ENCODE measurements at places on chromosomes 2 and 18. TPM values are rescaled to one million over a fixed set of nuclear protein-coding genes. Genes with fewer than 3 reads are reported as not detected.
A peak's percentile ranks its signal among the peaks of the same experiment; 100 is the strongest.

DNA sequence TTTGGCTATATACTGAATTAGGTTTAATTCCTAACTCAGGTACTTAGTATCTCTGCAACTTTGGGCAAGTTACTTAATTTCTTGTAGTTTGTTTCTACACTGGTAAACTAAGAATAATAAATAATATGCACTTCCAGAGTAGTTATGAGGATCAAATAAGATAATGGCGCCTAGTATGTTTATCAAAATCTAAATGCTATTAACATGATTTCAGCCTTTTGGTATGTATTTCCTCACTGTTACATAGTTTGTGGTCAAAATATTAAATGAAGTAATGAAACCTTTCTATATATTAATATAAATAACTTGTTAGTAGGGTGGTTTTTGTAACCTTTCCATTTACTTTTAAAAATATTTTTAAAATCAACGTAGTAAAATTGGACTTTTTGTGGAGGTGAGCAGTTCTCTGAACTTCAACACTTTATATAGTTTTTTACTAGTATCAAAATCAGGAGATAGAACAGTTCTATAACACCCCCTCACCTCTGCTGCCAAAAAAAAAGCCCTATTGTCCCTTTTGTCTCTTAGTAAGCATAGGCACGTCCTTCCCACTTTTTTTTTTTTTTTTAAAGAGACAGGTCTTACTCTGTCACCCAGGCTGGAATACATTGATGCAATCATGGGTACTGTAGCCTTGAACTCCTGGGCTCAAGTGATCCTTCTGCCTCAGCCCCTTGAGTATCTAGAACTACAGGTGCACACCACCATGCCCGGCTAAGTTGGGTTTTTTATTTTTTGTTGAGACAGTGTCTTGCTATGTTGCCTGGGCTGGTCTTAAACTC lies 44.8 kb downstream of the RAB3GAP1 start:
- DNase-seq: no peak

DNA sequence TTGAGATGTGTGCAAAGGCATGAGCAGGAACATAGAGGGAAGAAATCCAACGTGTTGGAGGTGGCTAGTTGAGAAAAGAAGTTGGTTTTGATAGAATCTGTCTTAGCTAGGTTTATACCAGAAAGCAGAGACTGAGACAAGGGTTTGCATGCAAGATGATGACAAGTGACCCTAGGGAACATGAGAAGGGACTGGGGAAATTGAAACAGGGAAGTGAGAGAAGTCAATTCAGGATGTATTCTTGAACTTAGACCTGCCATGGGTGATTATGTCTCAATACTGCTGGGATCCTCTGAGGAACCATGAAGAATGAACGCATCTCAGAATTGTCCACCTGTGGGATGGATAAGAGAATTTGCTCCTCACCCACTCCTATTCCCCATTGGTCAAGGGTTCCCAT lies 20.5 kb downstream of the IL36A start:
- DNase-seq: no peak

- no peak for DNase-seq
Measured at GRCh38 chr18:6311456-6312215, 103.1 kb downstream of the L3MBTL4 start.

DNA sequence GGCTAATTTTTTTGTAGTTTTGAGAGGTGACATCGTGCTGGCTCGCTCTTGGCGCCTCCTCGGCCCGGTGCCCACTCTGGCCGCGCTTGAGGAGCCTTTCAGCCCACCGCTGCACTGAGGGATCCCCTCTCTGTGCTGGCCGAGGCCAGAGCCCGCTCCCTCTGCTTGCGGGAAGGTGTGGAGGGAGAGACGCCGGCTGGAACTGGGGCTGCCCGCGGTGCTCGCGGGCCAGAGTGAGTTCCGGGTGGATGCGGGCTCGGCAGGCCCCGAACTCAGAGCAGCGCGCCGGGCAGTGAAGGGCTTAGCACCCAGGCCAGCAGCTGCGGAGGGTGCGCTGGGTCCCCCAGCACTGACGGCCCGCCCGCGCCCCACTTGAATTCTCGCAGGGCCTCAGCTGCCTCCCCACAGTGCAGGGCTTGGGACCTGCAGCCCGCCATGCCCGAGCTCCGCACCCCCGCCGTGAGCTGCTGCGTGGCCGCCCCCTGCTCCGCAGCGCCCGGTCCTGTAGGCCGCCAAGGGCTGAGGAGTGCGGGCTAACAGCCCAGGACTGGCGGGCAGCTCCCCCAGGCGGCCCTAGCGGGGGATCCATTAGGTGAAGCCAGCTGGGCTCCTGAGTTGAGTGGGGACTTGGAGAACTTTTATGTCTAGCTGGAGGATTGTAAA lies 113.2 kb upstream of the ZSWIM2 start:
- DNase-seq: no peak

GRCh38 chr2:161122772-161123530 lies 37.3 kb upstream of the TANK start:
- peak; percentile 86 for DNase-seq

DNA sequence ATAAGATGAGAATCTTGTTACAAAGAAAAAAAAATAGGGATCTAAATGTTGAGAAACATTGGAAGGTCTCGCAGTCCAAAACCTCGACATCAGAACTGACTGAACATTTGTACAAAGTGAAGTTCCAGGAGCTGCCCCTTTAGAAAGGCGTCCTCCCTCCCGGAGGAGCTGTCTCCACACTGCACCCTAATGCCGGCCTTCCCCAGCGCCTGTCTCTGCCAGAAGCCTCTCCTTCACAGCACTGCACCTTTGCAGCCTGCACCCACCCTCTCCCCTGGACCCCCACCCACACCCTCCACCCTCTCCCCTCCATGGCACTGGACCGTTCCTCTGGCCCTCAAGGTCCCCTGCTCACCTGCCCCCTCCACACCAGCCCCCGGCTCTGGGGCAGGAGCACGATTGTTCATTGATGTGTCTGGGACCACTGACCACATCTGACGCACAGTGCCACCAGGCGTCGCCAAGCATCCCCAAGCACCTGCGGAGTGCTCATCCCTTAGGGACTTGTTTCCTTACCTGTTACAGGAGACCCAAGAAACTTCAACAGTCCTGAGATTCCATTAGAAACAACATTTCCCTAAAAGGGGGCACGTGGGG lies 90.3 kb upstream of the SNTG2 start:
- DNase-seq: no peak

DNA sequence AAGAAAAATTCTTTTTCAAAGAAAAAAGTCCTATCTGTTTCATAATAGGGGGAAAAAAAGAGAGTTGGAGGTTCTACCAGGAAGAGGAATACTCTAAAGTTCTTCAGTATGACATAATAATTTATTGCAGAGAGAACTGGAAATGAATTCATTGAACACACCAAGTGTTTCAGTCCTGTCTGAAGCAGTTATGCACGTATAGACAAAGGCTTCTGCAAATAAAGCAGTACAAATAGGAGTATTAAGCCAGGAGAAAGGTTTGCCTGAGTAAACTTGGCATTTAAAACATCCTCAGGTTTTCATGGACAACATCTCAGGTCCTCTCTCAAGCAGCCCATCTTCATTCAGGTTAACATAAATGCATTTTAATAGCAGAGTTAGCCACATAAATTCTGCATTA lies 141.6 kb downstream of the CCDC148 start:
- DNase-seq: no peak

GRCh38 chr2:36411962-36412444 lies 56.4 kb downstream of the CRIM1 start:
- DNase-seq: no peak

GRCh38 chr2:5230855-5231254 lies 461.3 kb upstream of the SOX11 start:
- no peak for DNase-seq

DNA sequence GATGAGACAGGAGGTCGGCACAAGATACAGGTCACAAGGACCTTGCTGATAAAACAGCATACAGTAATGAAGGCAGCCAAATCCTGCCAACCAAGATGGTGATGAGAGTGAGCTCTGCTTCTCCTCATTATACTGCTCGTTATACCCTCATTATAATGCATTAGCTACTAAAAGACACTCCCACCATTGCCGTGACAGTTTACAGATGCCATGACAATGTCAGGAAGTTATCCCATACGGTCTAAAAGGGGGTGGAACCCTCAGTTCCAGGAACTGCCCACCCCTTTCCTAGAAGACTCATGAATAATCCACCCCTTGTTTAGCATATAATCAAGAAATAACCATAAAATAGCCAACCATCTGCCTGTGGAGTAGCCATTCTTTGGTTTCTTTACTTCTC lies 224.2 kb downstream of the RBM43 start:
- DNase-seq: no peak

- peak; percentile 19 for DNase-seq
Measured at GRCh38 chr2:219598308-219599078, 836 bp downstream of the STK11IP start.

- DNase-seq: no peak
Measured at GRCh38 chr2:213934560-213934959, 476.3 kb upstream of the VWC2L start.

- no peak for DNase-seq
Measured at GRCh38 chr18:48544661-48545415, 6.0 kb downstream of the CTIF start.

GRCh38 chr2:27021253-27022049 lies 11.3 kb upstream of the TMEM214 start:
- no peak for DNase-seq

GRCh38 chr2:200901459-200902072 lies 12.4 kb downstream of the NIF3L1 start:
- DNase-seq: peak; percentile 81

- DNase-seq: no peak
Measured at GRCh38 chr2:108354136-108354535, 23.6 kb upstream of the SULT1C4 start.

- no peak for DNase-seq
Measured at GRCh38 chr2:109231428-109231827, 102.4 kb downstream of the SH3RF3 start.

DNA sequence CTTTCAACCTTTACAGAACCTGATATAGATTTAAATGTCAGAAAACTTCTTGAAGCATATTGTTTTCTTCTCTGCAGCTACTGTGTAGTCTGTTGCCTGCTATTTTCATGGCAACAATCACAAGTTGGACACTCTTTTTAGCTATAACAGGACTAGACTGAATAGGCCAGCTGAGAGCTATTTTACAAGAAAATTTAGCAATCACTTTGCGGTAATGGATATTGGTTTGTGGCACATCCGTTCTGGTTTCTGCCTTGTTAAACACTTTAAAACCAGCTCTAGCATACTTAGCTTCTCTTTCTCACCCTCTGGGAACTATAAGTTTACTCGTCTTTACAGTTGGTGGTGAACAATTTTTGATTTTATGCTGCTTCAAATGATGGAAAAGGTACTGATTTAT lies 125.7 kb downstream of the MAP2 start:
- DNase-seq: no peak

DNA sequence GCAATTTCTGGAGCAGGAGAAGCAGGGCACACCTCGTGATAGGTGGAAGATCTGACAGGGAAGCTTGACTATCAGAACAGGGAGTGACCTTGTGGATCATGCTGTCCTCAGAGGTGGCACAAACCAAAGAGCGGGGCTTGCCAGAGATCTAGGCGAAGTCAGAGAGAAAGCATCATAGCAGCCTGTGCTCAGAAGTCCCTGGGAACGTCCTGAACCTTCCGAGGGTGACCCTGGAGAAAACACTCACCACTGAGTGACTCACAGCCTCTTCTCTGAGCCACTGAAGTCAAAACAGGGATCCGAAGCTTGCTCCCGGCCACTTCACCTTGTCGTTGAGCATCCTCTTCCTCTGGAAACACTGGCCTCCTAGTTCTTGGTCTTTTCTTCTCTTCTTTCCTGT lies 56.7 kb downstream of the IL1R2 start:
- no peak for DNase-seq

GRCh38 chr2:240427729-240428128 lies 7.7 kb upstream of the GPC1 start:
- DNase-seq: no peak

DNA sequence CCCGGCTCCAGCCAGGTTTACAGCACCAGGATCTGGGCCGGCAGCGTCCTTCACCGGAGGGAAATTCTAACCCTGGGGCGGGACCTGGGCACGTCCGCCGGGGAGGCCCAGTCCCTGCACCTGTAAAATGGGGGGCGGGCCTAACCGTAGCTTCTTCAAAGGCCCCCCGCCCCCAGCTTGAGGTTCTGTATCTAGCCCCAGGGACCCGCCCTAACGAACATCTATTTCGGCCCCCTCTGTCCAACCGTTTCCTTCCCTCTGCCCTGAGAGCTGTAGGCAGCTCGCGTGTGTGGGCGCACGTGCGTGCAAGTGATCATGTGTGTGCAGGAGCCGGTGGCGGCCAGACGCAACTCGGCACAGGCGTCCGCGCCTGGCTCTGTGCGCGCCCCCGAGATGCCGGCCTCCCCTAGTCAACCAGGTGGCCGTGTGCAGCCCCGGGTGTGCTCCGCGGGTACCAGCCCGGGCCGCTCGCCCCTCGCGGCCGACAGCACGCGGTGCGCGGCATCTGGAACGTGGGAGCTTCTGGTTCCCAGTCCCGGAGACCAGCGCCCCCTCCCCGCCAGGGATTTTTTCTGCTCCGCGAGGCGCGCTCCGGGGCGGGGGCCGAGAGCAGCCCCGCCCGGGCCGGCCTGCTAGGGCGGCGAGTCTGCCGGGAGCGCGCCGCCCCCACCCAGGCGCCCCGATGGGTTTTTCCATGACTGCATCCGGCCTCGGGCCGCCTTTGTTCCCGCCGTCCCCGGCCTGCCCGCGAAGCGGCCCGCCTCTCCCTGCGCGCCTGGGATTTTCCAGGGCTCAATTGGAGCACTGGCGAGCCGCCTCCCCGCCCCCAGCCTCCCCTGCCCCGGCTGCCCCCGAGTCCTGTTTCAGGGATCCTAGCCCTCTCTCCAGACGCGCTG lies 21.2 kb downstream of the TEX44 start:
- peak; percentile 85 for DNase-seq

DNA sequence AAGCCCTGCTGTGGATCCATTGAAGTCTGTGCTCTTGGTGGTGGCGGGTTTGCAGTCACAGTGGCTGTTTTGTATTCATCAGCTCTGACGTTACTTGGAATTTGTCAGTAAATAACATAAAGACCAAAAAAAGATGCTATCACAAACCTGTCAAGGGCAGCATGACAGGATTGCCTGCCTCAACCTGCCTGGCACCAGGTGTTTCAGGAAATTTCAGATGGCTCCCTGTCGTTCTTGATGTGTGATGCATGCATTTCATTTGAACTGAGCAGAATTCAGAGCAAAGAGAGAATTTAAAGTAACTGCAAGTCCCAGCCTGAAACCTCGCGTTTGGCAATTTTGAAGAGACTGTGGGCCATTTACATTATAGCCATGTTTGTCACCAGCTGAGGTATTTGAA lies 50.3 kb upstream of the EPC2 start:
- no peak for DNase-seq

GRCh38 chr18:35073186-35074105 lies 32.2 kb downstream of the MAPRE2 start:
- DNase-seq: no peak

Gene SGPP2
- 0.92 TPM for total RNA-seq

Gene UGT1A3
- total RNA-seq: not detected

Gene AP1S3
- 15.0 TPM for total RNA-seq

Gene COL4A3
- not detected for total RNA-seq

Gene ELOA2
- not detected for total RNA-seq

Gene ANO7
- 0.69 TPM for total RNA-seq

Gene ATP5F1A
- total RNA-seq: 878 TPM

Gene SPDYA
- 0.86 TPM for total RNA-seq

Gene CKAP2L
- 25.5 TPM for total RNA-seq

Gene XDH
- total RNA-seq: 0.97 TPM

Gene GBX2
- total RNA-seq: 8.0 TPM

Gene SPAST
- 32.5 TPM for total RNA-seq

Gene RAB6C
- total RNA-seq: not detected

Gene PAIP2B
- total RNA-seq: 2.5 TPM

Gene KCNJ3
- total RNA-seq: not detected

All from Daoy (cell line).